ENCODE measurements at places on chromosomes 3 and 15.

GRCh38 chr3:194686816-194687637 is 1.3 kb downstream of the FAM43A start:
- DNase-seq: peak; percentile 53

DNA sequence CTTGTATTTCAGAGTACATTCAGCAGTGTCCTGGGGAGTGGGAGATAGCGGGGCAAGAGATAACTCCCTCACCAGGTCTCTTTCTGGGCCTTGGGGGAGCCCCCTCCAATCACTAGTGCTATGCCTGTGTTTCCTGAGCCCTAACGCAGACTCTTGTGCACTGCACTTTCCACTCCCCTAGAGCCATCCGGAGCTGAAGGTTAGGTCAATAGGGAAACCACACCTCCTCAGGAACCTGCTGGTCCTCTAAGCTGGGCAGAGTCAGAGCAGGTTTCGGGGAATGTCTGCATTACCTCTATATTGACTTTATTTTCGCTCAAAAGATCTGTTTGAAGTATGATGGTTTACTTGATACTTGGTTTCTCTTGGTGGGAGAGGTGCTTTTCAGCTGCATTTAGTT is 617.0 kb upstream of the ROBO1 start:
- no peak for DNase-seq

DNA sequence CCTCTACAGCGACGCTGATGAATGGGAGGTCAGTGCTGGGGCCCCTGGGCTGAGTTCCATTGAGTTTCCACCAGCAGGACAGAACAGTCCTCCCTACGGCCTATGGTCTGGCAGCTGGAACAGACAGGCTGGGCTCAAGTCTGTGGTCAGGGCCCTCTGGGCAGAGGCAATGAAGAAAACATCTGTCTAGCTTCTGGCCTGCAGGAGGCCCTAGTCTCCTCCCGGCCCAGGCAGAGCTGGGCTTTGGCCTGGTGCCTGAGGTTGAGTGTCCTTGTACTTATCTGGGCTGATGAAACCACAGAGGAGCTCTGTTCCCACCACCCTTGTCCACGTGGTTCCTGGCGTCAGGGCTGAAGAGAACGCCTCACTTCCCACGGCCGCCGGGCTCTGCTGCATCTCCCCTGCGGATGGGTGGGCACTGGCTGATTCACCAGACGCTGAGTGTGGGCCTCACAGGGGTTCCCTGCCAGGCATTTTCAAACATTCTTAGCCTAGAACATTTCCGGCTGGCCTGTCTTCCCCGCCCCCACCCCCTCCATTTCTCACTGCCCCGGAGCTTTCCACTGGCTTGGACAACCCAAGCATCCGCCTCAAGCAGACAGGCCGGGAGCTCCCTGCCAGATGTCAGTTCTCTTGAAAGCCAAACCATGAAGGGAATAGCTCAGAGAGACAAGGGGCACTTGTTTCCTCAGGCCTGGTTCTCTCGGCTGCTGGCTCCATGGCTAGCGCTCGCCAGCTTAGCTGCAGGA is 20.3 kb downstream of the PPCDC start:
- peak; percentile 97 for DNase-seq

GRCh38 chr15:86556396-86557017 is 476.8 kb downstream of the AGBL1 start:
- no peak for DNase-seq

GRCh38 chr3:72123908-72124441 is 339.0 kb upstream of the PROK2 start:
- DNase-seq: peak; percentile 99

DNA sequence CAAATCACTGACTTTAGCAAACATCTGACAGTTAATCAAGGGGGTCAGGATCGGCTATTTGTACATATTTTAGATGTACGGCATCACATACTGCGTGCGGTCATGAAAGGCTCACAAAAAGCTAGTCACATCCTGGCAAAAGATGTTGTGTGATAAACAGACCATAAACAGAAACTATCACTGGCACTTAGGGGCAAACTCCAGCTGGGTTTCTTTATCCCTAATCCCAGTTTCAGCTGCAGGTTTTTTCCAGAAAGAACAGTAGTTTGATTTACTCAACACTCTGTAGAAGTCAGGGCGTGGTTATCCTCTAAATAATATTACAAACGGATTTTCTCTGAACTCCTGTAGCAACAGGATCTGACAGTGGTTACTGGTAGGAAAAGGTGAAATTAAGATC is 112.4 kb upstream of the BHLHE40 start:
- no peak for DNase-seq

DNA sequence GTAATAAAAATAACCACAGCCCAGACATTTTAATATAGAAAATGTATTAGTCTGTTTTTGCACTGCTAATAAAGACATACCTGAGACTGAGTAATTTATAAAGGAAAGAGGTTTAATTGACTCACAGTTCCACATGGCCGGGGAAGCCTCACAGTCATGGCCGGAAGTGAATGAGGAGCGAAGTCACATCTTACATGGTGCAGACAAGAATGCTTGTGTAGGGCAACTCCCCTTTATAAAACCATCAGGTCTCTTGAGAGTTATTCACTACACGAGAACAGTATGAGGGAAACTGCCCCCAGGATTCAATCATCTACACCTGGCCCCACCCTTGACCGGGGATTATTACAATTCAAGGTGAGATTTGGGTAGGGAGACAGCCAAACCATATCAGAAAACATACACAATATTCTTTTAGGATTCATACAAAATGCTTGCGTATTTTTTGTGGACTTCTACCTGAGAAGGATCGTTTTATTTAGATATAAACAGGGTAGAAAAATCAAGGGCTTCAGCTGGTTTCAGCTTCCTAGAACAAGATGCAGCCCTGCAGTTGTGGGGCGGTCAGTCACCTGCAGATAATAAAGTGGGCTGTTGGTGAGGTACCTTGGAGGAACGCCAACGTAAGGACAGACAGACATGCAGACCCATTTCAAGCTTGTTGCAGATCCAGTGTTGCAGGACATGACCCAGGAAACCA is 101.9 kb downstream of the TNIK start:
- peak; percentile 71 for DNase-seq
